K562 (cell line): ENCODE measurements at places on chromosomes 4 and X.

- DNase-seq, result no peak
- H3K4me3 ChIP-seq, result no peak overlapping the region
- peaks cover 3% of the 10 kb centered on the region; the same call in 1 of the 3 replicates for H3K36me3 ChIP-seq
- H3K4me1 ChIP-seq, result no peaks in the 10 kb centered on the region
Observed at GRCh38 chr4:85587952-85588351, 113.0 kb downstream of the ARHGAP24 start.

DNA sequence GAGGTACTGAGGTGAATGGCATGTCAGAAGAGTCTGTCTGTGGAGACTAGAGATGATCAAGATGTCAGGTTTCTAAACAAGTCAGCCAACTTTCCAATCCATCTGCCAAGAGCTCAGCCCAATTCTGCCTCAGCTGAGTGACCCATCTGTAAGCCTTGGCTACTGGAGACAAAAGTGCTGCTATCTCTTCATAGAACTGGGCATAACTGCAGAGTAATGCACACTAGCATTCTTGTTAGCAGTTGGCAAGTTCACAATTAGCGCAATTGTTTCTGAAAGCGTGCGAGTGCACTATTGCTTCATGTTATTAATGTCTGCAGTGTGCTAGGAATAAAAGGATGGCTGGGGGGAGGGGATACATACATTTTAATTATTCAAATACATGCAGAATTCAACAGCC lies 32.9 kb upstream of the SH3D19 start:
- H3K27me3 ChIP-seq, result no peaks in the 10 kb centered on the region; the same call in 2 of the 3 replicates
- no peaks in the 10 kb centered on the region for H3K4me1 ChIP-seq
- H3K27ac ChIP-seq, result no peak overlapping the region
- no peak overlapping the region for H3K4me3 ChIP-seq
- no peaks in the 10 kb centered on the region for H3K36me3 ChIP-seq
- no peak for DNase-seq

- peak; percentile 53 for DNase-seq
- no peak overlapping the region for H3K27ac ChIP-seq
- H3K4me3 ChIP-seq, result no peak overlapping the region
- H3K27me3 ChIP-seq, result peaks cover 29% of the 10 kb centered on the region
- H3K36me3 ChIP-seq, result no peaks in the 10 kb centered on the region
Observed at GRCh38 chr4:25098964-25099891, 61.0 kb downstream of the SEPSECS start.

GRCh38 chr4:147731580-147732517 lies at the start of gene ARHGAP10:
TSS of gene ARHGAP10 (plus strand) at chr4:147732088. CDS start at chr4:147732302, 214 bp downstream.
- H3K4me1 ChIP-seq, result peaks cover 15% of the 10 kb centered on the region
- DNase-seq, result peak; percentile 46
- H3K4me3 ChIP-seq, result peak within 1 kb of the TSS; percentile 43

DNA sequence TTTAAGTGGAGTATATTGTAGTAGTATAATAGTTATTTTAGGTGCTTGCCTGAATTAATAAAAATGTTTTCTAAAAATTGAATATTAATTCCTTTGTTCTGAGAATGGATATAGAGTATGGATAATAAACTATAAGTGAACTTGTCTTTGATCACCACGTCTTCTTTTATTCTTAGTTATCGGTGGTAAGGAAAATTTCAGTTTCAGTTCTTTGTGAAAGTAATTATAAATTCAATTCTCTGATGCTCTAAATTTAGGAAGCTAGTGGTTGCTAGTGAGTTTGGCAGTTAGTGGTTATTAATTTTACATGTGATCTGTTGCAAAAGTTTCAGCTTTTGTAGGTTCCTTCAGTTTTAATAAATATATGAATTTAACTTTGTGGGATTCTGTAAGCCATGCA lies 30.8 kb downstream of the MRPL1 start:
- no peaks in the 10 kb centered on the region for H3K4me1 ChIP-seq
- H3K36me3 ChIP-seq, result peaks cover 42% of the 10 kb centered on the region
- H3K27me3 ChIP-seq, result no peaks in the 10 kb centered on the region
- H3K4me3 ChIP-seq, result no peak overlapping the region

DNA sequence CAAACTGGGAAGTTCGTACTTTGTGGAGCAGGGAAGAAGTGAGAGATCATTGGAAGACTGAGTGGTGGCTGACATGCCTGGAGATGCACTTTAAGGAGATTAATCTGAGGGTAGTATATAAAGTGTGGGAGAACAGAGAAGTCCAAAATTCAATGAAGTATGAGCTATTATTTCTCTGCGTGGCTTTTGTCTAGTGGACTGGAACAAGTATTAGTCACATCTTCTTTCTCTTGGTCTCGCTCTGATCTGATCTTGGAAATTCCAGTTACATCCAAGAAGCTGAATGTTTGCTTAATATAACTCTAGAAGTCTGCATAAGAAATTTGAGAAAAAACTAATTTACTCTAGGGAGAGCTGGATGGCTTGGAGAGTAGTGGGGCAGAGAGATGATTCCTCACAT lies 64.8 kb upstream of the NR0B1 start:
- H3K27me3 ChIP-seq, result no peaks in the 10 kb centered on the region
- no peaks in the 10 kb centered on the region for H3K4me1 ChIP-seq
- no peak overlapping the region for H3K27ac ChIP-seq
- H3K4me3 ChIP-seq, result no peak overlapping the region
- H3K36me3 ChIP-seq, result no peaks in the 10 kb centered on the region

DNA sequence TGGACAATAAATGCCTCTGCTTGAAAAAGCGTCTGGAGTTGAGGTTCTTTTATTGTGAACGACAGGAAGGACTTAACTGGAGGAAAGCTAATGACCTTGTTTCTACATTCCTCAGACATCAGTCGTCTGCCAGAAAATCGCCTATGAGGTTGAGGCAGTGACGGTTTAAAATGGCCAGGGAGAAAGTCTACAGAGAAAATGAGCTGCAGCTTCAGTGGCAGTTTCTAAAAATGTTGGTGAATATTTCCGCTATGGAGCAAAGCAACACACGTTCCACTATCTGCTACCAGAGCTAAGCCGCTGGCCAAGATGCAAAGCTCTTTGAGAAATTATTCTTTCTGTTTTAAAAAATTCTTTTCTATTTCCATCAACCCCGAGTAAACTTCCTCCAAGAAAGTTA lies 116.9 kb upstream of the GALNT7 start:
- H3K27ac ChIP-seq, result peak overlapping the region; percentile 57
- no peak overlapping the region; the same call in 1 of the 2 replicates for H3K4me3 ChIP-seq
- no peak for DNase-seq
- H3K36me3 ChIP-seq, result no peaks in the 10 kb centered on the region
- H3K4me1 ChIP-seq, result no peaks in the 10 kb centered on the region
- H3K27me3 ChIP-seq, result no peaks in the 10 kb centered on the region

GRCh38 chrX:110746014-110746413 lies 49.6 kb downstream of the CHRDL1 start:
- H3K27ac ChIP-seq, result no peak overlapping the region
- no peak for DNase-seq
- H3K36me3 ChIP-seq, result no peaks in the 10 kb centered on the region
- H3K27me3 ChIP-seq, result no peaks in the 10 kb centered on the region

- no peaks in the 10 kb centered on the region for H3K36me3 ChIP-seq
- H3K27me3 ChIP-seq, result no peaks in the 10 kb centered on the region
- H3K4me1 ChIP-seq, result peaks cover 10% of the 10 kb centered on the region; the same call in 2 of the 3 replicates
- H3K4me3 ChIP-seq, result no peak overlapping the region
Observed at GRCh38 chr4:14920759-14921320, 81.4 kb upstream of the CPEB2 start.
